ENCODE measurements at places on chromosomes 7 and 10. TPM values are rescaled to one million over a fixed set of nuclear protein-coding genes. Genes with fewer than 3 reads are reported as not detected.

The CC2D2B gene
- total RNA-seq = 0.22 TPM

DNA sequence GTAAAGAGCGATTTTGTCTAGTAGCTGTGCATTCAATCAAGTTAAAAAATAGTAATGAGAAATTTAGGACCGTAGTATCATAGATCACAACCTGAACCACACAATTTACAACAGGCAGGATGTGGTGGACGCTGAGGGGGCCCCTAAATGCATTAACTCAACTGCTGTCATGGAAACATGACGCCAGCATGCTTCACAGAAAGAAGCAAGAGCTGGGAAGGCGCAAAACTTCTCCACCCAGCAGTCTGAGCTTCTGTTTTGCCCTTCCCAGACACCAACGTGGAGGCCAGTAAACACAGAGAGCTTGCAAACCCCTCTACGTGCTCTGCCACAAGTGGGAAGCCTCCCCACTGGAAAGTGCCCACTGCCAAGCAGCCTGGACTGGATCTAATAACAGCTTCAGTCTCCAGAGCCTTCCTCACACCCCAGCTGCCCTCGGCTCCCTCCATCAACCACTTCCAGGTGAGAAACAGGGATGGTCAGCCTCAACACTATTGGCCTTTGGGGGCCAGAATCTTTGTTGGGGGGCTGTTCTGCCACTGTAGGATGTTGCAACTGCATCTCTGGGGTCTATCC is 151.8 kb downstream of the SFMBT2 start:
- DNase-seq = no peak

DNA sequence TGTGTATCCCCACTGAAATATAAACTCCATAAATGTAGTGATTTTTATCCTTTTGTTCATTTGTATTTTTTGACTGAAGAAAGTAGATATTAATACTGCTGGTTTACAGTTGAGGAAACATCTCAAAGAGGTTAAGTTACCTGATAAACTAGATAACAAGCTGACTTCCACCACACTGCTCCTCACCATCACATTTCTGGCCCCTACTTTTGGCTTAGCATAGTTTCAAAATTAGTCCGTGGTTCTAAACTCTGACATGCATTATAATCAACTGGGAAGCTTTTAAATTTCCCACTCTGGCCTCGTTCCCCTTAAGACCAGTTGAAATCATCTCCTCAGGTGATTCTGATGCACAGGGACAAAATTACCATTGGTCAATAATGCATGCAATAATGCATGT is 43.5 kb downstream of the ANKIB1 start:
- no peak for DNase-seq

The PIK3AP1 gene
- total RNA-seq = 1.7 TPM

The MBL2 gene
- total RNA-seq = not detected

DNA sequence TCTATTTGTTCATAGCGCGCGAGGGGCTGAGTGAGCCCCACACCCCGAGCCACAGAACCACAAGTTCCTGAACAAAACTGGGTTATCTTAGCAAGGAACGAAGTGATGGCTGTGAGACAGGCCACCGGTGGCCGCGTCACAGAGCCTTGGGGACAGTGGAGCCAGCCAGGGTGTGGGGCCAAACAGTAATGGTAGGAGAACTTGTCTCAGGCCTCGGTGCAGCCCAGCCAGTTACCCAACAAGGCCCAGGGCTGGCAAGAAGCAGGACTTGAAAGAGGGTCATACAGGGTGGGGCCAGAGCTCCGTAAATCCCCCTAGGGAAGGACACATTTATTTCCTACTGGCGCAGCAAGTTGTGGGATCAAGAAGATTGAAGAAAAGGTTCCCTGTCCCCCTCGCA is 39.4 kb upstream of the TNS3 start:
- no peak for DNase-seq

DNA sequence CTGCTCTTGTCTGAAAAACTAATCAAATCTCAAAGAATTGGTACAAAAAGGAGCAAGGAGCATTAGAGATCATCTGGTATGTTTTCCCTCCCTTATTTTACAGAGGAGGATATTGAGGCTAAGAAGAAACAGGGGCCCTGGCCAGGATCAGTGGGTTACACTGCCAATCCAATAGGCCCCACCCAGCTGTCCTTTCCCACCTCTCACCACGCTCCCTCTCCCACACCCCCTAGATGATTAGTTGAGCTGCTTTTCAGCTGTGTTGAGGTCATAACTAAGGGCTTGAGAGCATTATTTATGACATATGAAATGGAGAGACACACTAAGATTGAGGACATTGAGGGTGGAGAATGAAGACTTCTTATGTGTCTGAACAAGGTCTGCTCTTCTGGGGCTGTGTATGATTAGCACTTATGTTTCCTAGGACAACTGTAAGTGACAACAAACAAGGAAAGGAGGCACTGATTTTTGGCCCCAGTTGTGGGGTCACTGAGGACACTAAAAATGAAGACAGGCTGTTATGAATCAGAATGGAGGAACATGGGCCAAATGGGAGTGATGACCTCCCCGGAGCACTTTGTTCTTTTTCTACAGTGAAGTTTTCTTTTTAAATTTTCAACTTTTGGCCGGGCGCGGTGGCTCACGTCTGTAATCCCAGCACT is 26.5 kb downstream of the VWA2 start:
- DNase-seq = no peak

- DNase-seq = no peak
Observed at GRCh38 chr7:48144291-48144768, 26.9 kb upstream of the ABCA13 start.

DNA sequence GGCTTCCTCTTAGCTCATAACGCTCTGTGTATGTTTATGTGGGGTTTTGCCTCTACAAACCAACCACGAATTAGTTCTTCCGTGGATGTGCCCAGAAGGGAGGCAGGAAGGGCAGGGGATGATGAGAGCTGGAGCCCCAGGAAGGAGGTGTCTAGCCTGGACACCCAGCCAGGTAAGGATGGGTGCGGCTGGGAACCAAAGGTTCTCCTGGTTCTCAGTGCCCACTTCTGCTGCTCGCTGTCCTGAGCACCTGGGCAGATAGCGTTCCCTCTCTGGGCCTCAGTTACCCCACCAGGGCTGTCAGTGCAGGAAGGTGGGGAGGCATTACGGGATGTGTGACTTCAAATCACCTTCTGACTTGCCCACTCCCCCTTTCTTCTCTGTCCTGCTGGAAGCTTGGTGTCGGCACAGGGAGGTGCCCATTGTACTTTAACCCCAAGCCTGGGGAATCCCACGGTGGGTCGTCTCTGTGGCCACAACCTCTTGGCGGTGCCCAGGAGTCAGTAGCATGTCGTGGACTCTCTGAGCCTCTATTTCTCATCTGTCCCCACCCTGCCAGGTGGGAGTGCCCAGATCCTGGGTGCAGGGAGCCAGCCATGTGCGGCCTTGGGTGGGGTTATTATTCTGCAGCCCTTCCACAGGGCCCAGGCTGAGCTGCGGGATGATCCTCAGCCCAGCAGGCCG is 18.7 kb upstream of the PCBD1 start:
- DNase-seq = no peak

GRCh38 chr7:129889133-129889844 is 63.5 kb downstream of the UBE2H start:
- DNase-seq = no peak

The METTL27 gene
- total RNA-seq = 12.0 TPM

- no peak for DNase-seq
Observed at GRCh38 chr7:43204081-43204480, 91.6 kb downstream of the HECW1 start.

GRCh38 chr10:109183366-109183765 is 739.9 kb downstream of the XPNPEP1 start:
- DNase-seq = no peak

DNA sequence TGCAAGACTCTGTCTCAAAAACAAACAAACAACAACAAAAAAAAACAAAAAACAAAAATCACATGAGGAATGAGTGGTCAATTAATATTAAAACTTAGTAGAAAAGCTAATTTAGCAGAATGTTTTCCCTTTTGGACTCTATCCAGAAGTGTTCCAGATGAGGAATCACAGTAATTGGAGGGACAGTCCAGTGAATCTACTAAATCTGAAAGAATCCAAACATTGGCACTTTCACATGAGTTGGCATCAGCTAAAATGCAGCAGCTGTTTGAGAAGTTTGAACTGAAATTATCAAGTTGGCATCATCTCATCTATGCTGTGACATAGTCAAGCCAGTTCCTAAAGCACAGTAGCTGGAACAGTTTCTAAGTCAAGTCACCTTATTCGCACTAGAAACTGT is 367.8 kb downstream of the PPP1R3A start:
- no peak for DNase-seq

- no peak for DNase-seq
Observed at GRCh38 chr7:39888171-39888853, 61.7 kb upstream of the CDK13 start.

The TYW1B gene
- total RNA-seq = 4.4 TPM

The DNAJC2 gene
- 27.2 TPM for total RNA-seq

GRCh38 chr10:6053303-6053702 is 8.9 kb downstream of the IL2RA start:
- no peak for DNase-seq

DNA sequence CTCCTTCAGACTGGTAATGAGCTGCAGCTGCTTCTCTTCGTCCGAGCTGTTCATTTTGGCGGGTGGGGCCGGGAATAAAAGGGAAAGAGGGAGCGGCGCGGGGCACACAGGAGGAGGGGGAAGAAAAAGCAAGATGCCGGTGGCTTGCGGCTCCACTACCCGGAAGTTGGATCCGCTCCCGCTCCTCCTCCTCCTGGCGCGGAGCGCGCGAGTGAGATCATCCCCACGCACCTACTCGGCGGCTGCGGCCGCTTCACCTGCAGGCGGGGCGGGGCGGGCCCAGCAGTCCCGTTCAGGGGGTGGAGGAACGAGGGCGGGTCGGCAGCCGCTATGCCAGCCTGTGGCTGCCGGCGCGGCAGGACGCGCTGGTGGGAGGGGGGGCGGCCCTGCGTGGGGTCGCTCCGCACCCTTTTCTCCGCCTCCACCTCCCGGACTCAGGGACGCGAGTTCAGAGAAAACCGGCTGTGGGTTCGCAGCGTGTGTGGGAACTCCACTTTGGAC is at the start of gene SHTN1:
Gene SHTN1 (minus strand): TSS at position 162 of the 501 bp plus-strand sequence. CDS start 108 bp downstream, at position 54.
- DNase-seq = peak; percentile 70

DNA sequence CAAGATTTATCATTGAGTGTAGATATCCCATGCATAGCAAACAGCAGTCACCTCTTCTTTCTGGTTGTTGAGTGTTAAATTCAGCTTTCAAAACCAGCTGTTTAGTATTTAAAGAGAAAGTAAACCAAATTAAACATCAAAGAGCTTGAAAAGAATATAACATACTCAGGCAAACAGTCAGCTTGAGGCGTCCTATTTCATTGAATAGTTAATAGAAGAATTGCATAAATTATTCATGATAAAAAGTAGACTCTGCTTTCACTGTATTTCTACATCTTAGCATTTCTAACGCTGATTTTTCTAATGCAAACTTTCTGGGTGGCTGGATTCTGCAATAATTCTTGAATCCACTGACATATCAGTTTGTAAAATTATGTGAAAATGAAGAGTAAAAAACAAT is 464.5 kb upstream of the LRRN3 start:
- no peak for DNase-seq

- no peak for DNase-seq
Observed at GRCh38 chr10:48253970-48254657, 20.4 kb downstream of the FRMPD2 start.

DNA sequence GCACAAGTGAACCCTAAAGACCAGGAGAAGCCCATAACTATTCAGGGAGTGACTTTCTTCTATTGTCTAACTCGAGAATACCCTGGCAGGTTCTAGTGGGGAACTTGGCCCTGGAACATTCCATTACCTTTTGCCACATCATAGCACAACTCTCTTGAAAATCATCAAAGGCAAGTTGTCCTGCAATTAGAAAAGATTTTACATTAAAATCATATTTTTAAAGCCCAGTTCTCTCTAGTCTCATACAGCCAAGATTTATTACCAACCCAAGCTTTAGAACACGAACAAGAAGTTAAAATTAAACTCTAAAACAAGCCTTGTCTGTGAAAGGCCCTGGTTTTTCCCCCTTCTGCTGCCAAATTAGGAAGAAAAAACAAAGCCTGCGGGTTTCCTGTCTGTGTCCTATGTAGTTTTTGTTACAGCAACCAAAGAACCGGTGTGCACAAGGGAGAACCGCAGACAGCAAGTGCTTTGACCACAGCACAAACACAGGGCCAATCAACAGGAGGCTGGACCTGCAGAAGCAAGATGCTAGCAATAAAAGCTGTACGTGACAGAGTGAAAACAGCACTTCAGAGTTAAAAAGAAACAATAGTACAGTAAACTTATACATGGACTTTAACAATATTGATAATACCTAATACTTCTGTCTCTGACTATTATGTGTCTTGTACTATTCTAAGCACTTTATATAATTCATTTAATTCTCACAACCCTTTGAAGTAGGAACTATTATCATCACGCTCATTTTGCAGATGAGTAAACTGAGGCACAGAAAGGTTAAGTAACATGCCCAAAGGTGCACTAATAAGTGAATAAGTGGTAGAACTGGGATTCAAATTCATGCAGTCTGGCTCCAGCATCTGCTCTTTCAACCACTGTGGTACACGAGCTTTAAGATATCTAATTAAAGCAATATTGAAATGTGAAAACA is 65.8 kb downstream of the STK17A start:
- DNase-seq = no peak

GRCh38 chr7:129797214-129797789 is 155.5 kb downstream of the UBE2H start:
- no peak for DNase-seq

- no peak for DNase-seq
Observed at GRCh38 chr7:19284136-19284535, 138.9 kb upstream of the FERD3L start.

DNA sequence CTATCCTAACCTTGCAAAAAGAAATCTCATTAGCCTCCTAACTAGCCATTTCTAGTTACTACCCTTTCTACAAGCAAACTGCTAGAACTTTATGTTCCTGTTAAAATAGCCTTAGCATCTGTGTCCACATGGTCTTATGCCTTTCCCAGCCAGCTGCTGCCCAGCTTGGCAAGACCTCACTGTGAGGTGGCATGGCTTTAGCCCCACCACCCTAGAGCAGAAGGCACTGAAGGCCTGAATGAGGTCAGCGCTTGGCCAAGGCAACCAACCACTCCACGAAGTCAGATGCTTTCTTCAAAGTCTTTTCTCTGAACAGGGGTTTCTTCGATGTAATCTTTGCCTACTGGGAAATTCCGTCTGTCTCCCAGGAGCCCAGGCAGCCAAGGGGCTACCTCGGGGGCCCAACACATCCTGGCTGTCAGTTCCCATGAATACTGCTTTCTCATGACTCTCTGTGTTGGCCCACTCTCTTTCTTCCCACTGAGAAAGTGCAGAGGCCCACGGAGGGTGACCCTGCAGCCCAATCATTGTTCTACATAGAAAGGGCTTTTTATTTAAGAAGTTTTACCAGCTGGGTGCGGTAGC is 41.6 kb downstream of the POLR3A start:
- no peak for DNase-seq

All from neural progenitor cell (in vitro differentiated cells).